ENCODE measurements at places on chromosomes 13 and 19.
A peak's percentile ranks its signal among the peaks of the same experiment; 100 is the strongest.

DNA sequence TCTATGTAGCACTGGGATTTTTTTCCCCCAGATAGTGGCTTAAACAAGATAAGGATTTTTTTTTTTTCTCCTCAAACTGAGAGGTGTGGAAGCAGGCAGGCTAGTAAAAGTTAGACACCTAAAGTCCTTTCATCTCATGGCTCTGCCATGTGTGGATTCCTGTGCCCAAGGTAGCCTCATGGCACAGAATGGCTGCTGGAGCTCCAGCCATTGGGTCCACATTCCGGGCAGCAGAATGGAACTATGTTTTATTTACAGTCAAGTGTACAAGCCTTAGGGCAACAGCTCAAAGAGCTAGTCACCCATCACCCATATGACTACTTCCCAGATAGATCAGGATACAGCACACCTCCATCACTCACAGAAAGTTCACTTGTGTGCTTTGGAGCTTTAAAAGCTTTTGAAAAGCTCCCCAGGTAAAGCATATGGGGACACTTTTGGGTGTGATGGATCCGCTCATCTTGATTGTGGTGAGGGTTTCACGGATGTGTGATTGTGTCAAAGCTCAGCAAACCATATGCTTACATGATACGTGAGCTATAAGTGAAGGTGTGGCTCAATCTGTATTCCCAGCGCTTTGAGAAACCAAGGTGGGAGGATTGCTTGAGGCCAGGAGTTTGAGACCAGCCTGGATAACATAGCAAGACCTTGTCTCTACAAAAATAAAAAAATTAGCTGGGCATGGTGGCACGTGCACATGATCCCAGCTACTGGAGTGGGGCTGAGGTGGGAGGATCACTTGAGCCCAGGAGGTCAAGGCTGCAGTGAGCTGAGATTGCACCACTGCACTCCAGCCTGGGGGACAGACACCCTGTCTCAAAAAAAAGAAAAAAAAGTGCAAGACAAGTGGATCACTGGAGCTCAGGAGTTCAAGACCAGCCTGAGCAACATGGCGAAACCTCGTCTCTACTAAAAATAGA, 18.1 kb downstream of the PGLS start:
- no peak for DNase-seq

DNA sequence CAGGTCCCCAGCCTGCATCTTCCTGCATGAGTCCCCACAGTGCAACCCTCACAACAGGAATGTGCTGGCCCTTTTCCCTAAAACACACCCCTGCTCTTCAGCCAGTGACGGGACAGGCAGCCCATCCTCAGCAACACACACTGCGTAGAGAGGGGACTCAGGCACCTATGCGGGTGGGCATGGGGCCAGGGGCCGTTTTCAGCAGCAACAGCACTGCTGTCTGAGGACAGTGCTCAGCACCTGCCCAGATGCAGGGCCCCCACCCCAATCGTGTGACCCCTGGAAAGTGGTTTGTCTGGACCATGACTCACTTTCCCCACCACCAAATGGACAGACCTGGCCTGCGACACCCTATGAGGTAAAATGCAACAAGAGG, 28.0 kb upstream of the ISYNA1 start:
- no peak for DNase-seq

GRCh38 chr13:77623806-77624205, 73.7 kb upstream of the SLAIN1 start:
- DNase-seq: no peak

DNA sequence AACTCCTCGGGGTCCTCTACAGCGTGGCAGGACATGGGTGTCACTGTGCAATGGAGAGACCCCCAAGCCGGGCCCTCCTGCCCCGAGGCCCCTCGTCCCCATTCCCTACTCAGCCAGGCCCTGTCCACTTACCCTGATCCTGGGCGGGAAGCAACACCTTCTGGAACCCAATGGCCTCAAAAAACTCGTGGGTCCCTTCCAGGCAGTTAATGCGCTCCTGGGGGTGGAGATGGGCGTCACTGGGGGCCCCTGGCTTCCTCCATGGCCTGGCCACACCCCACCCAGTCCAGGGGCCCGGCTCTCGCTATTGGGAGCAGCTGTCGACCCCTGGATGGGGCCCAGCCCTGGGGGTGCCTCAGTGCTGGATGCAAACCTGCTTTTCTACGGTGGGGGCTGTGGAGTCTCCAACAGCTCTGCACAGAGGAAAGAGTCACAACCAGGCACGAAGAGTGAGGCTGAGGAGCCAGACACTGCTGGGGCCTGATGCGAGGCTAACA, 10.8 kb downstream of the UBXN6 start:
- DNase-seq: no peak

DNA sequence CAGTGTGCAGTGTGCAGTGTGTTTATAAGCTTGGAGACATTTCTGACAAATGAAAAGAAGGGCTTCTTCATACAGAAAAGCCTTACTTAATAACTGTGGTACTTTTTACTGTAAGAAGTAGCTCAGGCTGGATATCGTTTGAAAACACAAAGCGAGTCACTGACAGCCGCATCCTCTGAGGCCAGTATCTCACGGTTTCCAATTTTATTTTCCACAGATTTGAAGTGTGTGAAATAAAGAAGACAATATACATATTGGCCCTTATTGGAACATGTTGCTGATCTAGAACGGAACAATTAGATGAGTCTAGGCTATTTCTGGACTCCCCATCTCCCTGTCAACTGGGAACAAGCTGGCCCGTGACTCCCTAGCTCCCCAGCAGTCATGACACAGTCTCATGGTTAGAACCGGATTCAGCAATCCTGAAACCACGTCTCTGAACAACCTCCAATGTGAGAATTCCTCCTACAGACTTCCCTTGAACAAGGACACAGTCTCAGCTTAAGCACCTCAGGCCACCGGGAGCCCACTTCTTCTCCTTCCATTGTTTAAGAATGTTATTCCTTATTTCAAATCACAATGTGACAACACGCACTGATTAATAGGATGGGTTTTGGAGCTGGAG, 484.5 kb downstream of the COG6 start:
- no peak for DNase-seq

DNA sequence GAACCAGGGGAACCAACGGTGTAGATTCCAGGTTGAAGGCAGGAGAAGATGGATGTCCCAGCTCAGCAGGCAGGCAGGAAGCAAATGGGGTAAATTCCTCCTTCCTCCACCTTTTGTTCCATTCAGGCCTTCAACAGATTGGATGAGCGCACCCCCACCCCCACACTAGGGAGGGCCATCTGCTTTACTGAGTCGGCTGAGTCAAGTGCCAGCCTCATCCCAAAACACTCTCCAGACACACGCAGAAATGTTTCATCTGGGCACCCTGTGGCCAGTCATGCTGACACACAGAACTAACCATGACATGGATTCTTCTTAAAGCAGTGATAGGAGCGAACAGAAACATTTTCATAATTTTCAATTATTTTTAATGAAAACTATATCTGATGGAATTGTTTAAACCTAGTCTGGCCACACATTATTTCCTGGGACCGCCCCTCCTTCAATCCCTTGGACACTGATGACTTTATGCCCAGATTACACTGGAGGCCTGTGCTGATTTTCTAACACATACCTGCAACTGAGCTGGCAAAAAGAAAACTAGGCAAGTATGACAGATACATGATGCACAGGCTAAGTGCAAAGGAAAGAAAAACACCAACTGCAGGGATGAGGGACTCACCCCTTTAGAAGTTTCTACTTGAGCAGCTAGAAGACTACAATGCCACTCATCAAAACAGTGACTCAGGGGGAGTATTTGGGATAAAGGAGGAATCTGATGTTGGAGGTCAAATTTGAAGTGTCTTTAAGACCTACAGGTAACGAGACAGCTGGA, 154.2 kb downstream of the TNFRSF19 start:
- no peak for DNase-seq

DNA sequence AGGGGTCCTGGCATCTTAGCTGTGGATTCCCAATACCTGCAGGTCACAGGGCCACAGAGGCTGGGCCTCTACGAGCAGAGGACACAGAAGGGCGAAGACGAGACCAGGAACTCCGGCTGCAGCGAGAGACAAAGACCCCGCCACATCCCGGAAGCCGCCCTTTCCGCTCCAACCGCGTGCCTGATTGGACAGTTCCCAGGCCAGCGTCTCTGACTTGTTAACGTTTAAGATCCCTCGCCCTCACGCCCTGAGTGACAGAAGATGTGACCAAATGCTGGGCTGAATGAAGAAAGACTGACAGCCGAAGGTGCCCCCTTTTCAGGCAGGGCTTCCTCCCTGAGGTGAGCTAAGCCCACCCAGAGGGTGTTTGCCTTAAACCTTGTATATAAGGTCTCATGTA, at the start of gene ZNF98:
Gene ZNF98, minus strand, starts transcription at position 136 of the 400 bp plus-strand sequence. Its CDS starts 122 bp downstream, at position 14.
- DNase-seq: peak; percentile 13

DNA sequence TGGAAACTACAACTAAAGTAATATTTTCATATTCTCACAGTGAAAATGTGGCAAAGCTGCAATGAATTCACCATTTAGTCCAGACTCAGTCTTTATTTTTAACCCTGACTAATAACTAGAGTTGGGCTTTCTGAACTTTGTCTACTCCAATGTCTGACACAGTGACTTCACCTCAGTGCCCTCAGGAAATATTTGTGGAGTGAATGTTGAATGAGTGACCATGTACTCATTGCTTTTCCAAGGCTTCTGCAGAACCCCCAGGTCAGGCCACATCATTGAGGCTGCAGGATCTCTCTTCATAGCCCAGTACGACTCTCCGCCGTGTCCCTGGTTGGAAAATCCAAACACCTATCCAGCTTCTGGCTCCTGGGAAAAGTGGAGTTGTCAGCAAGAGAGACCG, 1.8 kb downstream of the ZNF175 start:
- no peak for DNase-seq

DNA sequence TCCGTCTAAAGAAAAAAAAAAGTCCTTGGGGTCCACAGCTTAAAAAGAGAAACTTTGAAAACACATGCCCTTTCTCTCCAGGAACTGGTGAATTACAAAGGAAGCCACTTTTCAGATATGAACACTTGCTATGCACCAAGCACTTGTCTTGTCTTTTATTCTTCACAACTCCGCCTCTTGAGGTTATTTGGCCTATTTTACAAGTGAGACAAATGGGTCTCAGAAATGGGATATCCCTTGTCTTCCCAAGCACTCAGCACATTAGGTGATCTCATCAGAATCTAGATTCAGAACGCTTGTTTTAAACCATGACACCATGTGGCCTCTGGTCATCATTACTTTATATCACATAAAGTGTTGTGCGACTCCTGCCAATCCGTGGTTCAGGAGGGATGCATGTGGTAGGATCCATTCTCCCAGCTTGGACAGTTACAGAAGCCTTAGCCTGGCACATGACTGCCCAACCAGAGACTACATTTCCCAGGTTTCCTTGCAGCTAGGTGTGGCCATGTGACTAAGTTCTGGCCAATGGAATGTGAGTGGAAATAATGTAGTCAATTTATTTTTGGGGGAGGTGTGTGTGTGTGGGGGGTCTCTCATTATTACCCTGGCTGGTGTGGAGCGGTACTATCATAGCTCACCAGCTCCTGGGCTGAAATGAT, 13.9 kb downstream of the TSKS start:
- DNase-seq: no peak

Measured in head of caudate nucleus (tissue), 42 donors.